Activated CD4-positive, alpha-beta T cell treated with anti-CD3 and anti-CD28 coated beads, Interleukin-2, Interleukin-4, amounts not matched to agents 100 ng/mL and 50 ng/mL, durations not matched to agents 16 hours and 8 hours (primary cell): ENCODE measurements at places on chromosomes 2 and 18.

GRCh38 chr2:43041661-43042360 lies 184.6 kb downstream of the ZFP36L2 start:
- DNase-seq, result no peak

- no peak for DNase-seq
These were observed 12.5 kb upstream of the ITGA4 start for GRCh38 chr2:181444654-181445053.

GRCh38 chr2:200212862-200213425 lies 93.5 kb upstream of the SPATS2L start:
- no peak for DNase-seq

GRCh38 chr18:26090130-26091046 lies at the start of gene SS18:
Gene SS18, minus strand, starts transcription at chr18:26090613. Its CDS starts 44 bp downstream, at chr18:26090569.
- peak; percentile 94 for DNase-seq

- DNase-seq, result no peak
These were observed 35.9 kb downstream of the NABP1 start for GRCh38 chr2:191713837-191714236.

GRCh38 chr2:212193056-212193455 lies 345.5 kb downstream of the ERBB4 start:
- DNase-seq, result no peak

GRCh38 chr2:102074152-102074783 lies 68.3 kb upstream of the IL1R1 start:
- no peak for DNase-seq

- no peak for DNase-seq
These were observed 79.3 kb upstream of the CD28 start for GRCh38 chr2:203626952-203627681.

GRCh38 chr2:219908538-219908937 lies 281.1 kb downstream of the SLC4A3 start:
- no peak for DNase-seq

DNA sequence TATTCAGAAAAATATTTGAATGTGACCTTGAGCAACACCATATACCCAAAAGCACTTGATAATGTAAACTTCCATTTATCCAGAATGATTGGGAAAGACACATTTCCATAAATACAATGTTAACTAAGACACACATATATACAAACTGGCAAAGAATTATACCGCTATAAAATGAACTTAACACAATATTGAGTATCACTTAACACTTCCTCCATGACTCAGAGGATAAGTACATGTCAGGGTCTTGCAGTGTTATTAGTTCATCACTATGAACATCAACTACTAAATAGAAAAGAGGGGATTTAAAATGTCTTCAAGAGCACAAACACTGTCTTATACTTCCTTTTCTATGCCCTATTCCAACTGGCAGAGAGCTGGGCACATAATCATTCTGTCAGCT lies 18.6 kb downstream of the WDSUB1 start:
- no peak for DNase-seq

DNA sequence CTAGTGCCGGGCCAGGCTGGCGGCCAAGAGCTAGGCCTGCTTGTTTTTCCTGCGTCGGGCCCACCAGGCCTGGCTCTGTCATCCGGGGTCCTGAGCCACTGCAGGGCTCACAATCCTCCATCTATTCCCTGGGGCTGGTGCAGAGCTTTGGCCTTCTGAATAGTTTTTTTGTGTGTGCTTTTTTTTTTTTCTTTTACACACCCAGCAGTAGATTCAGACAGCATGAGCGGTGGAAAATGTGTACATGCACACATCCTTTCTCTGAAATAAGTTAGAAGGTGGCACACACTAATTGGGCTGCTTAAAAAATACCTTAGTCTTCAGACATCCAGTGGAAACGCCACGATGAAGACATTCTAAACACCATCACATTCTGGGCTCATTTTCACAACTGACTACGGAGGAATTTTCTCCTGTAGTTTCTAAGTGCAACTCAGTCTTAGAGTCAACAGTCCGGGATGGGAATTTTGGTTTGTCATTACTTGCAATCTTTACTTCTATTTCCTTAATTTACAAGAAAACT lies 6.1 kb downstream of the ZFP36L2 start:
- DNase-seq, result peak; percentile 28

GRCh38 chr2:240024766-240025165 lies 376 bp downstream of the NDUFA10 start:
- peak; percentile 9 for DNase-seq

DNA sequence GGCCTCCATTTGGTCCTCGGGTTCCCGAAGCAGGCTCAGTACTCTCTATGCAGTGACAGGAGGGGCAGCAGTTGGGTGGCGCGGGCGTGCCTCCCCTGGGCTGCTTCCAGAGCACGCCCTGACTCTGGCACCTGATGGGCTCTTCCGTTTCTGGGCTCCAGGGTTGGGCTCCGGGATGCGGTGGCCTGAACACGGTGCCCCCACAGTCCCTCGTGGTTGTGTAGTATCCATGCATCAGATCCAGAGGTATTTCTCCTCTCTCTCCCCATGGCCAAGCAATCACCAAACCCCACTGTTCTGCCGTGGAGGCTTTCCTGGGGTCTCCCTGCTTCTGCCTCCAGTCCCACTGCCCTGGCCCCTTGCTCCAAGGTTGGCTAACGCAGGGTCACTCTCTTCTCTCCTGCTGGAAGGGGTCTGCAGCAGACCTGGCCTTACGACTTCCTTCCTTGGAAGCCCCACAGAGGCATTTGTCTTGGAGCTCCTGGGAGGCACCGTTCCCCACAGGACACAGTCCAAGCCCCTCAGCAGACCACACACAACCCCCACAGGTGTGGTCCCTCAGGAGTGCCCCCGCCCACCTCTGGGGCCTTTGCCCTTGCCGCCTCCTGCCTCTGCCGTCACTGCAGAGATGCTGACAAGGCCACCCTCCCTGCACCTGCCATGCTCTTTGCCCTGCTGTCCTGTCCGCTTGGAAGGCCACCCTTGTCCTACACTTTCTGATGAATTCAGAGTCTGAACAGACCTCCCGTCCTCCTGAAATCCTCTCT lies 136.6 kb upstream of the ASB18 start:
- no peak for DNase-seq

- DNase-seq, result no peak
These were observed 100.7 kb upstream of the MCFD2 start for GRCh38 chr2:47016172-47016913.
